ENCODE measurements at places on chromosomes 1 and 21.

- H3K4me3 ChIP-seq = no peak overlapping the region
- no peaks in the 10 kb centered on the region for H3K27me3 ChIP-seq
- H3K4me1 ChIP-seq = no peaks in the 10 kb centered on the region
- H3K27ac ChIP-seq = no peak overlapping the region
- no peaks in the 10 kb centered on the region for H3K36me3 ChIP-seq
Observed at GRCh38 chr1:165073185-165074007, 283.1 kb downstream of the LMX1A start.

DNA sequence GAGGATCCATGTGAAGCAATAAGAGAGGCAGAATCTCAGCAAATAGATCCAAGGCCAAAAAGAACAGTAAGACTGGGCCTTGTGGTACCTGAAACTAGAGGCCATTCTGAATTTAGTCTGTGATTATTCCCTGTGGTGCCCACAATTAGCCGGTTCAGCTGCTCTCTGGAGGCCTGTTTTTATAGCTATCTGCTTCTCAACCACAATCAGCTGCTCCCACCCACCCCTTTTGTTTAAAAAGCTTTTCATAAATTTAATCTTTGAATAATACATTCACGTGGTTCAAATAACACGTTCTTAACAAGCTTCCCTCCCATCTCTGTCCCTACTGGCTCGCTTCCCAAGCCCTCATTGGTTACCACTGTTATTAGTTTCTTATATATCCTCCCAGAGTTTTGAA is 18.0 kb downstream of the UBE2T start:
- H3K27me3 ChIP-seq = no peaks in the 10 kb centered on the region
- no peak overlapping the region for H3K4me3 ChIP-seq
- no peaks in the 10 kb centered on the region for H3K4me1 ChIP-seq
- no peak overlapping the region for H3K27ac ChIP-seq

DNA sequence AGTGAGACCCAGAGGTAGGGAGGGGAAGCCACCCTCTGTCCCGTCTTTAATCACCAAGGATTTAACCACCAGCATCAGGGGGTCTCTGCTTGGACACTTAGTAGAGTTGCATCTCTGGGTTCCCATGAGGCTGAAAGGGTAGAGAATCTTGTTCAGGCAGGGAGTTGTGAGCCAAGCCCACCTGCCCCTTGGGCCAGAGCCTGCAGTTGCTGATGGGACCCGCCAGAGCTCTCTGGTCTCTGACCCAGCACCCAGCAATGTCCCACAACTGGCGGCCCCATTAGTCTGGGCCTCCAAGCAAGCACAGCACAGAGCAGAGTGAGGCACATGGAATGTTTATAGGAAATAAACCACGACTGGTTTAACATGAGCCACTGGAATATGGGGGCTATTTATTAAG is 166.3 kb downstream of the TRIM33 start:
- DNase-seq = no peak
- H3K27ac ChIP-seq = no peak overlapping the region
- peaks cover 3% of the 10 kb centered on the region for H3K4me1 ChIP-seq

DNA sequence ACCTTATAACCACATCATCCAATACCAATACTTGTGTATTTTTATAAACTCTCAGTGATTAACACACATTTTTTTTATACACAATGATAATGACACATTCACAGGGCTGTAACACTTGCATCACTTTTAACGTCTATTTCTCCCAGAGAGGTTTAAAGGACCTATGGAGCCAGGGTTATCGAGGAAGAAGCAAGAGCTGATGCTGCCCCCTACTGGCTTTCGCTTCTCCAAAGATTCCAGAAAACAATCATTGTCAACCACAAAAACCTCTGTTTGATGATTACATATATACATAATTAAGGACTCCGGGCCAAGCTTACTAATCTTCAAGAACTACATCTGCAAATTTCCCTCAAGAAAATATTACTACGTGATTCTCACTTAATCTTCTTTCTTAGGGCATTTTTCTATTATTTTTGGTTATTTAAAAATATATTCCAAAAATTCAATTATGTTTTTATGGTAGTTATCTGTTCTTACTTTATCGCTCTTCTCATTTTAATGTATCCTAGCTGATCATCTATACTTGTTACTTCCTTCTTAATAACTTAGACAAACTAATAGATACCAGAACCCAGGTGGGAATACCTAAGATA is 214.5 kb downstream of the VAV3 start:
- peak; percentile 81 for DNase-seq
- H3K27me3 ChIP-seq = no peaks in the 10 kb centered on the region
- H3K4me3 ChIP-seq = no peak overlapping the region
- no peaks in the 10 kb centered on the region for H3K36me3 ChIP-seq
- H3K4me1 ChIP-seq = no peaks in the 10 kb centered on the region
- no peak overlapping the region for H3K27ac ChIP-seq

DNA sequence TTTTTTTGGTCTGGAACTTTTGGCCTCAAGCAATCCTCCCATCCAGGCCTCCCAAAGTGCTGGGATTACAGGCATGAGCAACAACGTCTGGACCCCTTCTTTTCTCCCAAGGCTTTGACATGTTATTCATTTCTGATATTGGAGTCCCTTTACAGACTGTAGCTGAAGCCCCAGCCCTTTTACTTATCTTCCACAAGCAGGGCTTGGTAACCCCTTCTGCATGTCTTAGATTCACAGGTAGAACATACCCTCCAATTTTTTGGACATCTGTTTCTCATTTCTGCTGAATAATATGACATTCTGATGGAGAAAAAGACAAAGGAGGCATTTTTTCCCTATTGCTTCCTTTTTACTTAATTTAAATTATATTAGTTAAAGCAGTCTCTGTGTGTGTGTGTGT is 39.2 kb upstream of the RGS21 start:
- no peaks in the 10 kb centered on the region for H3K4me1 ChIP-seq
- H3K27me3 ChIP-seq = no peaks in the 10 kb centered on the region
- H3K27ac ChIP-seq = no peak overlapping the region
- no peaks in the 10 kb centered on the region for H3K36me3 ChIP-seq
- no peak overlapping the region for H3K4me3 ChIP-seq
- no peak for DNase-seq

DNA sequence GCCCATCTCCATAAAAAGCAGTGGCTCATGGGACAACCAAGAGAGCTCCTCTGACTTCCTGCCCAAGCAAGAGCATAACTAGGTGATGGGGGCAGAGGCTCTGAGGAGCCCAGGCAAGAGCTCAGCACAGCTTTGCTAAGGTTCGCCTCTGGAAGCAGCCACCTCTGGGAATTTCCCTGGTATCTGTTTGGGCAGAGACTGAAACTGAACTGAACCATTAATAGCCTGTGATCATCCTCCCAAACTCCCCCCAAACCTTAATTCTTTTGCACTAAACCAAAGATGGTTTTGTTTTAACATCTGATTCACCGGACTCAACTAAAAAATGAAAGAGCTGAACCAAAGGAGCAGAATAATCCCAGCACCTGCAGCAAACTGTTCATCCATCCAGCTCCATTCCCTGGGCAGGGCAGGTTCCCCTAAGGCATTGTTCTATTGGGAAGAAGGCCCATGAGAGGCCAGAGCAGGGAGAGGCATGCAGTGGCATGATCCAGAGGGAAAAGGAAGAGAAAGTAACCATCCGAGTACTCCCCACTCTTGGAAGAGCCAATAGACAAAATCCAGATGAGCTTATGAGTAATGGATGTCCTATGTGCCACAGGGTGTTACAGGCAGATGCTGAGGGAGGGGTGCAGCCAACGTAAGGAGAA is 77.8 kb upstream of the KAZN start:
- no peaks in the 10 kb centered on the region for H3K4me1 ChIP-seq
- H3K27me3 ChIP-seq = no peaks in the 10 kb centered on the region
- no peak overlapping the region for H3K4me3 ChIP-seq
- DNase-seq = no peak
- no peaks in the 10 kb centered on the region for H3K36me3 ChIP-seq

DNA sequence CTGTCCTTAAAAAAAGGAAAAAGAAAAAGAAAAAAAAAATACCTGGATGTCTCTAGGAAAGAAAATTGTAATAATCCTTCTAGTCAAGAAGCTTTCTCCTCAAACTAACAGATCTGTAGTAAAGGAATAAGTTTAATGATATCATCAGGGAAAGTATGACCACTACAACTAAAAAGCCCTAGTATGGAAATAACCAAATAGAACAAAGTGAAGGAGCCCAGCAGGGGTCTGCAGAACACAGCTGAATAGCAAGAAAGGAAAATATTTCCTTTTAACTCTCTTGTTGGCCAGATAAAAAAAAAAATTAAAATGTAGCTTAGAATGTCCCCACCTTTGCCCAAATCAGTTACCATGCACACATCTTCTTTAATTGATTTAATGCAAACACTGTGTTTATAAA is 43.2 kb downstream of the PRRX1 start:
- H3K36me3 ChIP-seq = no peaks in the 10 kb centered on the region
- H3K4me1 ChIP-seq = no peaks in the 10 kb centered on the region
- H3K4me3 ChIP-seq = no peak overlapping the region
- H3K27me3 ChIP-seq = no peaks in the 10 kb centered on the region

DNA sequence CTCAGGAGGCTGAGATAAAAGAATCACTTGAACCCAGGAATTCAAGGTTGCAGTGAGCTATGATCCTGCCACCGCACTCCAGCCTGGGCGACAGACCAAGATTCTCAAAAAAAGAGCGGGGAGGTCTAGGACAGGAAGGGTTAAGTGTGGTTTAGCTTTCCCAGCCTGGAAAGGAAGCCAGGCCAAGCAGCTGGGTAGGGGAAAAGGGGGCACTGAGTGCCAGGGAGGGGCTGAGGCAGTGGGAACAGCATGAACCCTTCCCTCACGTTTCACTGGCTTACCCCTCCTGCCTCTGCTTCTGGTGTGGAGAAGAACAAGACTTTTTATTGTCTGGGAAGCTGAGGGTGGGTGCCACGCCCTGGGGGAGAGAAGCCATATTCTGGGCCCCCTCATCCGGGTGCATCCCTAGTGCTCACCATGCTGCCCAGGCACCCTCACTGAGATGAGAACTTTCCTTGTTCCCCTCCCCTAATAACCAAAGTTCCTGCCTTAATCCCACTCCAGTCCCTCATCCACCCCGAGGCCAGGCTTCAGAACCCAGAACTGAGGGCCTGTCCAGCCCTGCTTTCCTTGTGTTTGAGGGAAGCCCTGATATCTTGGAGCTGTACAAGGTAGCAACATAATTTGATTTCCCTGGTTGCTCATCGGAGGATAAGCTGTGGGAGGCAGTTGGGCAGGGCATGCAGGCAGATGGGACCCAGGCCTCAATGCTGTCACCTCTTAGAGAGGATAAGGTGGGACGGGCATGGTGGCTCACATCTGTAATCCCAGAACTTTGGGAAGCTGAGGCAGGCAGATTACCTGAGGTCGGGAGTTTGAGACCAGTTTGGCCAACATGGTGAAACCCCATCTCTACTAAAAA is 2.0 kb upstream of the LMNA start:
- no peaks in the 10 kb centered on the region for H3K36me3 ChIP-seq
- no peak overlapping the region for H3K27ac ChIP-seq
- peaks cover under 1% of the 10 kb centered on the region for H3K4me1 ChIP-seq
- no peak for DNase-seq
- no peak overlapping the region for H3K4me3 ChIP-seq

- peak; percentile 86 for DNase-seq
- no peaks in the 10 kb centered on the region for H3K4me1 ChIP-seq
- H3K36me3 ChIP-seq = no peaks in the 10 kb centered on the region
- no peaks in the 10 kb centered on the region for H3K27me3 ChIP-seq
Observed at GRCh38 chr1:171654942-171655745, 2.7 kb upstream of the MYOC start.

GRCh38 chr1:6911021-6911941 is 126.0 kb downstream of the CAMTA1 start:
- DNase-seq = no peak
- H3K27me3 ChIP-seq = no peaks in the 10 kb centered on the region
- peaks cover 6% of the 10 kb centered on the region for H3K4me1 ChIP-seq

DNA sequence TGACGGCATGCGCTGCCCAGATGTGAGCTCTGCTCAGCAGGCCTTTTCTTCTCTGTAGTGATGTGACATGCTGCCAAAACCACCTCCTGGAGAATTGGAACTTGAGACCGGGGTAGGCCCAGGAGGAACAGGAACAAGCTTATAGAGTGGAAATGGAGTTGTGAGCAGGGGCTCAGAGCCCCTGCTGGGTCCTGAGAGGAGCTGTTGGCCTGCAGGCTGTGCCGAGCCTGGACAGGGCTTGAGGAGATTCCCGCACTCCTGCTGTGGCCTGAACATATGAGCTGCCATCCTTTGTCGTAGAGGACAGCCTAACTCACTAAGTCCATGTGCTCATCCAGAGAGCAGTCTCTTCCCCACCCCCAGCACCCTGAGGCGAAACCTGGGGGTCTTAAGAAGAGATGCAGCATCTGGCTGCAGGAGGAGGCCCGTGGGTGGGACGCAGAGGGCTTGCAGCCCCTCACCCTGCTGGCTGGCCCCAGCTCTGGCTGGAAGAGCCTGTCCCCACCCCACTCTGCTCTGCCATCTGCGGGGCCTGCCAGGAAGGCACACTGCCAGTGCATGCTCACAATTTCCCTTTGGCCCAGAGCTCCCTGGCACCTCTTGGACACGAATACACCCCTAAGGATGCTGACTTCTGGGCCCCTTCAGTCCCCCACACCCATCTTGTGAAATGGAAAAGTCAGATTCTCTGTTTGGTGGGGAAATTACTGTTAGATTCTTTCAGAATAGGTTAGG is 42.5 kb downstream of the PTPRF start:
- DNase-seq = no peak
- no peaks in the 10 kb centered on the region for H3K27me3 ChIP-seq

GRCh38 chr1:19366599-19367536 is 54.7 kb downstream of the SLC66A1 start:
- no peak for DNase-seq
- H3K36me3 ChIP-seq = no peaks in the 10 kb centered on the region
- no peaks in the 10 kb centered on the region for H3K4me1 ChIP-seq
- H3K4me3 ChIP-seq = no peak overlapping the region
- no peaks in the 10 kb centered on the region for H3K27me3 ChIP-seq
- H3K27ac ChIP-seq = no peak overlapping the region

DNA sequence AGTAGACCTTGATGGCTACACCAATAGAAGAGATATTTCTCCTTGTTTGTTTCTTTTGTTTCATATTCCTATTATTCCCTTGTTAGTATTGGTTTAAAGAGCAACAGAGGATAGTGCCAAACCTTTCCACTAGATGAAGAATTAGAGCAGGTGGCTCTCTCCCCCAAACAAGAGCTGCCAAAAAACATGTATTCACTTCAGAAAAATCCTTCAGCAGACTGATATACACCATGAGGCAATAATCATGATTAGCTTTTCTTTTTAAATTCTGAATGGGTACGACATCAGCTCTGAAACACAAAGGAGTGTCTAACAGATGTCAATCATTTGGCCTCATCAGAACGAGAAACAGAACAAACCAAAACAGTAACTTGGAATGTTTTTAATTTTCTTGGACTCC is 67.3 kb upstream of the MAP10 start:
- H3K27ac ChIP-seq = no peak overlapping the region
- no peaks in the 10 kb centered on the region for H3K36me3 ChIP-seq
- H3K4me1 ChIP-seq = no peaks in the 10 kb centered on the region
- DNase-seq = no peak
- H3K4me3 ChIP-seq = no peak overlapping the region

DNA sequence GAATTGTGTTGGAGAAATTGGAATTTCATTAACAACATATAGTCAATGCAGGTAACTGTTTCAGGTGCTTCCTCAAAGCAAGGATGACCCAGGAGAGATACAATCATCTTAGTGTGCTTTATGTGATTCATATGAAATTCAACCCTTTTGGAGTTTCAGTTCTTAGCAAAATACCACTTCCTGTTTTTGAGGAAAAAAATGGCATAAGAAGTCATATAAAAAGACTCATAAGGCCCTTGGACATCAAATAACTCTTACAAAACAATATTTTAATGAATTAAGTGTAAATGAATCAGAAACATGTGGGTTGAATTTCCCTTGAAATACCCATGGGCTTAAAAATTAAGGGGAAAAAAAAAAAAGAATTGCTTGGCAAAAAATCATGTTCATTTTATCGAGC is 926.6 kb downstream of the LTN1 start:
- H3K27ac ChIP-seq = no peak overlapping the region
- DNase-seq = no peak
- H3K4me1 ChIP-seq = no peaks in the 10 kb centered on the region
- no peaks in the 10 kb centered on the region for H3K36me3 ChIP-seq
- H3K4me3 ChIP-seq = no peak overlapping the region
- no peaks in the 10 kb centered on the region for H3K27me3 ChIP-seq
